ENCODE measurements at places on chromosomes 16 and 17.
A peak's percentile ranks its signal among the peaks of the same experiment; 100 is the strongest.

DNA sequence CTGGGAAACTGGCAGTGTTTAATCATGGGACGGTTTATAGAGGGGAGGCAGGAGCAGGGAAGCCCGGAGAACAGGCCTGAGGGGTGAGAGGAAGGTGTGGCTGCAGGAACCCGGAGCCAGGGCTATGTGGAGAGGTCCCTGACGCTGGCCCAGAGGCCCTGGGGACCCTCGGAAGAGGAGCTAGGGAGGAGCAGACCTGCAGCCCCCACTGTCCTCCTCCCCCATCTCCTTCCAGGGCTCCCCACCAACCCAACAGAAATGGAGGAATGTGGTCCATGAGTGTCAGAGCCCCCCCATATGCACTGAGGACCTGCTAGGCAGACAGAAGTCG, 20.3 kb downstream of the TMEM235 start:
- no peak for DNase-seq

GRCh38 chr17:72592242-72592966, 471.6 kb downstream of the SOX9 start:
- DNase-seq = peak; percentile 79

- DNase-seq = peak; percentile 90
Observed at GRCh38 chr17:47315451-47316266, 8.1 kb upstream of the EFCAB13 start.

- DNase-seq = no peak
Observed at GRCh38 chr17:3886776-3887175, 6.1 kb downstream of the CAMKK1 start.

DNA sequence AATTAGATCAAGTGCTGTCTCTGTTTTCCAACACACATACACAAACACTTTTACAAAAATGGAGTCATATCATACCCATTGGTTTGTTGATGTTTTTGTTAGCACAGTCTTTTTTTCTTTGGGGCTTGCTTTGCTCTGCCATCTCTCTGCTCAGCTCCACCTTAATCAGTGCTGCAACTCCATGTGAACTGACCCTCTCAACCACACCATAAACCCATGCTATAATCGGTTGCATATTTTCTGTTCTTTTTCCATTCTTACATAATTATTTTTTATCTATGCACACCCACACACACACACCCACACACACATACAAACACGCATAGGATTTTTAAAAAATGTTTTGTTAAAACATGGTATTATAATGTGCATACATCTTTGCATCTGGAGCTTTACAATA, 91.0 kb upstream of the CDH13 start:
- DNase-seq = no peak

GRCh38 chr16:64629622-64630021, 492.2 kb downstream of the CDH11 start:
- no peak for DNase-seq
